Activated T-cell treated with anti-CD3 and anti-CD28 coated beads, Interleukin-2, amount 50 U/mL, for 4 hours (primary cell): ENCODE measurements at places on chromosomes 4 and X.

GRCh38 chr4:111807576-111807975, 337.7 kb upstream of the FAM241A start:
- DNase-seq = no peak

DNA sequence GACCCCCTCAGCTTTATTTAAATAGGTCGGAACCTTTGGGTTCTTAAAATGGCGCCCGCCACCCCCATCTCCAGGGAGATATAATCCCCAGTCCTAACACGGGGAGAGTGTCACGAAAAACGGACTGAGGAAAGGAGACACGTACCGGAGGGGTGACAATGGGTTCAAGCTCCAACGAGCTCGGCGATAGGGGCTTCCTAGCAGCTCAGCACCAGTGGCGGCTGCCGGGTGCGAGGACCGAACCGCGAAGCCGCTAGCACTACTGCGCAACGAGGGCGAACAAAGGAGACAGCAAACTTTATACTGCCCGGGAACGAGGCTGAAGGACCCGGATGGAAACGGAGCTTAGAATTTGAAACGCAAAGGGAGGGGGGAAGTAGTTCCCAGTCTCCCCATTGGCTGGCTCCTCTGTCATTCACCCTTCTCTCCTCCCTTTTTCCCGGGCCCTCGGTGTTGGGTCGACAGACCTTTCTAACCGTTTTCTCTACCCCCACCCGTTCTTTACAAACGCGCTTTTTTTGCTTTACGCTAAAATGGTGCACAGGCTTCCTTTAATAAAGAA, at the start of gene RBMX:
Gene RBMX (minus strand): TSS at position 274 of the 562 bp plus-strand sequence. CDS start 1,298 bp downstream, outside the sequence.
- DNase-seq = peak; percentile 86

DNA sequence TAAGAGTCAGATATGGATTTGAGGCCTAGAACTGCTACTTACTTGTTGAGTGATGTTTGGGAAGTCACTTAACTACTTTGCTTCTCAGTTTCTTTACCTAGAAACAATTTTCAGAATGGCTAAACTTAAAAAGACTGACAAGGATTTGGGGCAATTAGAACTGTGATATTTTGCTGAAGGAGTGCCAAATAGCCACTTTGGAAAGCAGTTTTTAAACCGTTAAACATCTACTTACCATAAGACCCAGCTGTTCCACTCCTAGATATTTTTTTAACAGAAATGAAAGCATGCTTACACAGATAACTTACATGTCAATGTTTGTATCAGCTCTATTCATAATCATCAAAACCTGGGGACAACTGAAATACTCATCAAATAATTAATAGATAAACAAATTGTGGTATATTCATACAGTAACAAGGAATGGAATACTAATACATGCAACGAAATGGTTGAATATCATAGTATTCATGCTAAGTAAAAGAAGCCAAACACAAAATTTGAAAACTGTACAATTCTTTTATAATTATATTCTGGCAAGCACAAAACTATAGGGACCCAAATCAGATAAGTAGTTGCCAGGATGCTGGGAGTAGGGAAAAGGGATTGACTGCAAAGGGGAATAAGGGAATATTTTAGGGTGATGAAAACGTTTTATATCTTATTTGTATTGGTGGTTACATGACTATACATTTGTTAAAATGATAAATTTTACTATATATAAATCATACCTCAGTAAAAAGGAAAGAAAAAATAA, 24.0 kb downstream of the RPA4 start:
- DNase-seq = no peak

GRCh38 chrX:107968623-107969022, 13.5 kb downstream of the TEX13B start:
- DNase-seq = no peak

DNA sequence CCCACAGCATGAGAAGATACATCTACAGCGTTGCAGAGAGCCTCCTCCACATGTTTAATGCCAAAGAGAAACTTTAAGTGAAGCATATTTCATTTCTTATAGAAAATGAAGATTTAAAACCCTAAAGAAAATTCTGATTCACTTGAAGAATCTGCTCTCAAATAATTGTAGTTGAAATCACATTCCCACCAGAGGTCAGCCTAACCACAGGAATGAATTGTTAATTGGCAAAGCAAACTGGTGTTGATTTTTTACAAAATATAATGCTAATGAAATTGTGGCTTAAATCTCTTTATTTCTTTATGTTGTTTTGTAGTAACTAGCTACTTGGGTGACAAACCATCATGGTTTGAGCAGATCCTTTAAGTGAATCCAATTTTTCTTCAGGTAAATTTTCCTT, 31.1 kb upstream of the WDR17 start:
- no peak for DNase-seq
